SJCRH30 (cell line): ENCODE measurements at places on chromosomes 1 and 21.

DNA sequence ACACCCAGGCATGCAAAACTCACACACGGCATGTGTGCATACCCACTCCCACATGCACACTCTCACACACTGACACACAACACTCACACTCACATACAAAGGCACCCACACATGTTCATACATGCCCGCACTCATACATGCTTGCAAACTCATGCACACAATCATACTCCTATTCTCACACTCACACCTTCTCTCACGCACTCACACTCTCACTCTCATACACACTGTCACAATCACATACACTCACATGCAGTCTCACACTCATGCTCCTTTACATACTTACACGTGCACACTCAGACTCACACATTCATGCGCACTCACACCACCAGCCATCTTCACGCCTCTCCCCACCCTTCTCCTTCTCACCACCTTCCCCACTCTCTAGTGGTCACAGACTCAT lies 3.1 kb downstream of the SLC5A9 start:
- H3K4me3 ChIP-seq = no peak overlapping the region
- no peaks in the 10 kb centered on the region for H3K36me3 ChIP-seq
- H3K27me3 ChIP-seq = peaks cover 8% of the 10 kb centered on the region
- no peaks in the 10 kb centered on the region for H3K4me1 ChIP-seq
- no peak overlapping the region for H3K27ac ChIP-seq

- H3K4me1 ChIP-seq = peaks cover 8% of the 10 kb centered on the region
- no peaks in the 10 kb centered on the region for H3K36me3 ChIP-seq
- H3K4me3 ChIP-seq = no peak overlapping the region
- no peaks in the 10 kb centered on the region for H3K27me3 ChIP-seq
- DNase-seq = peak; percentile 58
These were observed 11.2 kb upstream of the TRIM33 start for GRCh38 chr1:114522264-114522575.

- no peak for DNase-seq
- H3K27me3 ChIP-seq = peaks cover 15% of the 10 kb centered on the region
- H3K4me3 ChIP-seq = no peak overlapping the region
- H3K27ac ChIP-seq = no peak overlapping the region
- H3K36me3 ChIP-seq = no peaks in the 10 kb centered on the region
These were observed 1527.3 kb upstream of the TPTE start for GRCh38 chr21:8993943-8994639.

- no peak for DNase-seq
- no peaks in the 10 kb centered on the region for H3K36me3 ChIP-seq
- H3K4me1 ChIP-seq = no peaks in the 10 kb centered on the region
- no peaks in the 10 kb centered on the region for H3K27me3 ChIP-seq
- H3K27ac ChIP-seq = no peak overlapping the region
- H3K4me3 ChIP-seq = no peak overlapping the region
These were observed 147.8 kb upstream of the ATP1B1 start for GRCh38 chr1:168958562-168959289.

DNA sequence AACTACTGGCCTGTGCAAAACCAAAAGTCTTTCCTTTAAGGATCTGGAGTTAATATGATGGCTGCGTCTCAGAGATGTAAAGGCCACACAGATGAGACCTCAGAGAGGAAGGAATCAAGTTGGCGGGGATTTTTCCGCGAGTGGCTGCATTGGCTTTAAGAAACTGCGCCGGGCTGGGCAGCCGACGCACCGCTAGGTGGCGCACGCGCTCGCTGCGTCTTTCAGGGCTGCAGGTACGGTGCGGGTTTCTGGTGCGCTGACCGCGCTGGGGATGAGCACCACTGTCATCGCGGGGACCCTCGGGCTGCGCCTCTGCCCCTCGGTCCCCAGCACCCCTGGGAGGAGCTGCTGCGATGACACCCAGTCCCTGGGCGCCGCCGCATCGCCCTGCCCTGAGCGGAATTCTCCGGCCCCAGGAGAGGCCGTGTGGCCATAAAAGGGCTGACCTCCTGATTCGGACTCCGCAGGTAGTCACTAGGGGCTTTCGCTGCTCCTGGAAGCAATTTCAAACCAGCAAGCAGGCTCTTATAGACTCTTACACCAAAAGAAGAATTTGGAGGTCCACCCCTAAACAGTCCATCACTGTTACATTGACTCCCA lies 241.0 kb downstream of the KCNJ6 start:
- no peak overlapping the region for H3K27ac ChIP-seq
- no peaks in the 10 kb centered on the region for H3K36me3 ChIP-seq
- DNase-seq = no peak
- no peaks in the 10 kb centered on the region for H3K27me3 ChIP-seq
- H3K4me1 ChIP-seq = no peaks in the 10 kb centered on the region

DNA sequence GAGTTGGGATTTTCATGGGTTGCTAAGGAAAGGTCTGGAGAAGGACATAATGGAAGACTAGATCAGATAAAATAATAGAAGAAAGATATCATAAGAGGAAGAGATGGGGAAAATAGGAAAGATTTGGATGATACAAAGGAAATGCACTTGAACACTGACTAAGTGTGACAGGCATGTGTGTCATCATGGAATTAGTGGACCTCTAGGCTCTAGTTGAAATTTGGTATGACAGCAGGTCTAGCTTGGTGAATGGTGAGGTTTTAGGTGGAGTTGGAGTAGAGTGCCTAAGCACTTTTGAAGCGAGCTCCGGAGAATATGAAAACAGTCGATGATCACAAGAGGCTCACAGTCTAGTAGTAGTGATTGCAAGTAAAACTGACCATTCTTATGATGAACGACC lies 73.0 kb upstream of the PTGS2 start:
- H3K36me3 ChIP-seq = no peaks in the 10 kb centered on the region
- DNase-seq = no peak
- H3K4me1 ChIP-seq = no peaks in the 10 kb centered on the region
- H3K27ac ChIP-seq = no peak overlapping the region

- no peak overlapping the region for H3K27ac ChIP-seq
- no peak for DNase-seq
- no peaks in the 10 kb centered on the region; the same call in 1 of the 2 replicates for H3K36me3 ChIP-seq
- H3K4me1 ChIP-seq = peaks cover 30% of the 10 kb centered on the region
- H3K27me3 ChIP-seq = no peaks in the 10 kb centered on the region
These were observed 15.6 kb downstream of the B3GALT5 start for GRCh38 chr21:39628385-39628784.

DNA sequence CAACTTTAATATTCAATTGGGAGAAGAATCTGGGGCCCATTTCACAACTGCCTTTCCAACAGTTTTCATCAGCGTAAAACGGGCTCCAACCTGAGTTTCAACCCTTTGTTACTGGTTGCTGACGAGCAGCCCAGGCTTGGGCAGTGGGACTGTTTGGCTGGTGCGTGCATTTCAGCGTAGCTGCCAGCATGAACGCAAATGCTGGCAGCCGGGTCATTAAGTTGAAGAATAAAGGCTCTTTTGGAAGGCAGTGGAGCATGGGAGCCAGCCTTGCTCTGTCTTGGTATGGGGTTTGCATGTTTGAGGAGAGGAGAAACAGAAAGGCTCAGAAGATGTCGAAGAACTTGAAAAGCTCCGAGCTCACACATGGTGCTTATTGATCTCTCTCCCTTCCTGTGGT lies 40.7 kb downstream of the WDR3 start:
- H3K4me1 ChIP-seq = peaks cover 11% of the 10 kb centered on the region
- H3K36me3 ChIP-seq = no peaks in the 10 kb centered on the region
- no peak for DNase-seq
- H3K27ac ChIP-seq = no peak overlapping the region

DNA sequence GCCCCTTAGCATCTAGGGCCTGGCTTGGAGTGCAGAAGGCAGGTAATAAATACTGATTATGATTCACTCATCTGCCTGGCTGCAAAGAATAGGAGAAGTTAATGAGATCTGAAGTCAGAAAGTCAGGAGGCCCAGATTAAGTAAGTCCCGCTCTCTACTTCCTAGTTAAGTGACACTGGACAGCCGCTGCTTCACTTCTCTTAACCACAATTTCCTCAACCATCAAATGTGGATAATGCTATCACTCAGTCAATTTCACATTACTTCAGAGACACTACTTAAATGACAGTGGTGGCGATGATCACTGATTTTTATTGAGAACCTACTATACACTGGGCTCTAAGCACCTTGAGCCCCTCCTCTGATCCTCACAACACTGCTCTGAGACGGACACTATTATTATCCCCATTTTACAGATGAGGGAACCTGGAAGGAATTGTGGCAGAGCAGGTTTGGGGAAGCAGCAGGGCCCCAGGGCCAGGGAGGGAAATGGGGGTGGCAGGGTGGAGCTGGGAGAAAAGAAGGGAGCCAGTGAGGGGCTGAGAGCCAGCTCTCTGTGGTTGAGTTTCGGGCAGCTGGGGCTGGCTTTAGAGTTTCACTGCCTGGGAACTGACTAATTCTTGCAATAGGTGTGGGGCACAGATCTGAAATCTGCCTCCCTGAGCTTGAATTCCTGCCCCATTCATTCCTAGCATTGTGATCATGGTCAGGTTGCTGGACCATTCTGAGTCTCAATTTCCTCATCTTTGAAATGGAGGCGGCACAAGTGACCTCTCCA lies 2.4 kb upstream of the E2F2 start:
- no peaks in the 10 kb centered on the region for H3K36me3 ChIP-seq
- DNase-seq = no peak
- H3K27ac ChIP-seq = no peak overlapping the region
- H3K4me1 ChIP-seq = peaks cover 26% of the 10 kb centered on the region
- H3K27me3 ChIP-seq = no peaks in the 10 kb centered on the region

- DNase-seq = no peak
- H3K36me3 ChIP-seq = 0 out of 2 replicates have a peak, but pooled peaks cover 4% of the 10 kb centered on the region
- H3K4me1 ChIP-seq = no peaks in the 10 kb centered on the region
- H3K27me3 ChIP-seq = no peaks in the 10 kb centered on the region
- no peak overlapping the region for H3K27ac ChIP-seq
These were observed 75.6 kb downstream of the PIGK start for GRCh38 chr1:77143529-77144121.

GRCh38 chr1:206005778-206006180 lies 2.6 kb upstream of the RAB7B start:
- H3K27me3 ChIP-seq = 0 out of 2 replicates have a peak, but pooled peaks cover 4% of the 10 kb centered on the region
- DNase-seq = no peak
- H3K4me1 ChIP-seq = no peaks in the 10 kb centered on the region
- no peak overlapping the region for H3K4me3 ChIP-seq

DNA sequence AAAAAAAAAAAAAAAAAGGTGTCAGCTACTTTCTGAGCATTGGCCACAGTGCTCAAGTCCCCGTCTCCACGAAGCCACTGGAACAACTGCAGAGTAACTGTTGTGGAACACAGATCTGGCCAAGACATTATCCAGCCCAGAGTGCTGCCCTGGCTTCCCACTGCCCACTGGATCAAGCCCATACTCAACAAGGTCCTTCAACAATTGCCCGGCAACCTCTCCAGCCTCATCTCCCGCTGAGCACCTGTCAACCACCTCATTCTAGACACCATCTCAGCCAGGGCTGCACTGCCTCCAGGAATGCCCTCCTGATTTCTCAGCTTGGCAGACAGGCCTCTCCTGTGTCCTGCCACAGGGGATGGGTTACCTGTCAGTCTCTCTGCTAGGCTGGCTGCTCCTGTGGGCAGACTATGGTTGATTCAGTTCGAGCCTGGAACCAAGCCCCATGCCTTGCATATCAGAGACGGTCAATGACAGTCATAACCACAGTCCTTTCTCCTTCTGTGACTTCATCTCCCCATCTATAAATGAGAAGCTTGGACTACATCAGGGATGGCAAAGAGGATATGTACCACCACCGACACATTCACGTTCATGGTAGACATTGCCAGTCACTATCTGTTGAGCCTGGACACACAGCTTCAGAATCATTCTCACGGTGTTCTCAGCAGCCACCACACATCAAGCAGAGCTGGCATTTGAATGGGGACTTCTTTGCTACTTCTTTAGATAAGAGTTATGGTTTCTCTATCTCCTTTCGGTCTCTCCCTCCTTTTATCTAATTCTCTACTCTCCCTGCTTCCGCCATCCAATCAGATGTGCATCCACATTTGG lies 76.9 kb downstream of the MRPL37 start:
- H3K4me1 ChIP-seq = peaks cover 24% of the 10 kb centered on the region
- no peaks in the 10 kb centered on the region for H3K27me3 ChIP-seq
- no peak overlapping the region for H3K4me3 ChIP-seq
- DNase-seq = no peak
- H3K27ac ChIP-seq = no peak overlapping the region

- no peak for DNase-seq
- peaks cover 61% of the 10 kb centered on the region for H3K4me1 ChIP-seq
- no peaks in the 10 kb centered on the region for H3K36me3 ChIP-seq
- no peak overlapping the region for H3K4me3 ChIP-seq
- no peak overlapping the region for H3K27ac ChIP-seq
These were observed 154.5 kb upstream of the SPAG17 start for GRCh38 chr1:118339400-118340124.

DNA sequence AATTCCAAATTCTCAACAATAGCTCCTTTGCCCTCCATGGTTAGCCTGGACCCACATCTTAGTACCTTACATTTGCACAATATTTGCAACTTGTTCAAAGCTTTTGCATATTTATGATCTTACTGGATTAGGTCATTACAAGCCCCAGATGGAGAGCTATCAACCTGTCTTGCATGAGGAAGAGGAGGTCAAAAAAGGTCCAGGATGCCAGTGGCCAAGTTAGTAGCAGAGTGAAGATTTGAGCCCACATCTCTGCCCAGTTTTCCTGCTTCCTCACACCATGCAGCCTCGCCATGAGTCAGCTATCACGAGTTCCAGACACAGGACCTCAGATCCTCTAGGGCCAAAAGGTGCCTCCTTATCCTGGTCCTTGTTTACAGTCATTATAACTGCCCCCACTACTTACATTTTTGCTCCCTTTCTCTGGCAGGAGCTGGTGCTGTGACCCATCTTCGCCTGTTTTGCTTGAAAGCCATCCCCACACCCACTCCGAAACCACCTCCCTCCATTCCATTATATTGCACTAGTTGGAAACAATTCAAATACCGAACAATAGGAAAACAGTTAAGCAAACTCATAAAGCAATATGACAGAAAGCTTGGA lies 5.0 kb upstream of the AHCYL1 start:
- H3K27ac ChIP-seq = no peak overlapping the region
- no peak for DNase-seq
- H3K4me3 ChIP-seq = no peak overlapping the region
- H3K36me3 ChIP-seq = no peaks in the 10 kb centered on the region

GRCh38 chr1:54353959-54354358 lies 52.2 kb downstream of the SSBP3 start:
- peaks cover 11% of the 10 kb centered on the region for H3K4me1 ChIP-seq
- H3K36me3 ChIP-seq = no peaks in the 10 kb centered on the region
- no peak overlapping the region for H3K4me3 ChIP-seq
- H3K27me3 ChIP-seq = no peaks in the 10 kb centered on the region
- DNase-seq = no peak

GRCh38 chr1:58734630-58735029 lies 34.8 kb upstream of the MYSM1 start:
- no peaks in the 10 kb centered on the region for H3K36me3 ChIP-seq
- peaks cover 1% of the 10 kb centered on the region; the same call in 1 of the 2 replicates for H3K4me1 ChIP-seq
- DNase-seq = no peak
- H3K27ac ChIP-seq = no peak overlapping the region
- no peaks in the 10 kb centered on the region for H3K27me3 ChIP-seq

GRCh38 chr1:33820804-33821203 lies 43.1 kb upstream of the HMGB4 start:
- H3K27ac ChIP-seq = no peak overlapping the region
- H3K27me3 ChIP-seq = peaks cover 6% of the 10 kb centered on the region; the same call in 1 of the 2 replicates
- H3K4me1 ChIP-seq = no peaks in the 10 kb centered on the region
- H3K36me3 ChIP-seq = no peaks in the 10 kb centered on the region
- no peak for DNase-seq
- no peak overlapping the region for H3K4me3 ChIP-seq
